ENCODE measurements at places on chromosomes 6 and 20.
A peak's percentile ranks its signal among the peaks of the same experiment; 100 is the strongest.

GRCh38 chr6:144075187-144075586 is 20.2 kb downstream of the SF3B5 start:
- no peak for DNase-seq

DNA sequence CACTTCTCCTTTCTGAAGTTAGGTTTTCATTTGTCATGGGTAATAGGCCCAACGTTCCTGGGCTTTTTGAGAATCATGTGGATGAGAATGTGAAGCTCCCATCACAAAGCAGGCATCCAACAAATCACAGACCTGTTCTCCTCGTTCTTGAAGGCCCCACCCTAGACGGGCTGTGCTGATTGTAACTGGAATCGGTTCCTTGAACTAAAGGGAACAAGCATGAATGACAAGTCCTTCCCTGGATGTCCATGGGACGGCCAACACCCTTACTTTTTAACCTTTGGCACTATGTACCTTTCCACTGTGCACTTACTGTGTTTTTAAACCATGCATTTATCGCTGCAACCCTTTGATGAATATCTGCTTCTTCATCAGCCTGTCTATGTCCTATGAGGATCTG is 438.2 kb downstream of the CD83 start:
- DNase-seq: no peak

DNA sequence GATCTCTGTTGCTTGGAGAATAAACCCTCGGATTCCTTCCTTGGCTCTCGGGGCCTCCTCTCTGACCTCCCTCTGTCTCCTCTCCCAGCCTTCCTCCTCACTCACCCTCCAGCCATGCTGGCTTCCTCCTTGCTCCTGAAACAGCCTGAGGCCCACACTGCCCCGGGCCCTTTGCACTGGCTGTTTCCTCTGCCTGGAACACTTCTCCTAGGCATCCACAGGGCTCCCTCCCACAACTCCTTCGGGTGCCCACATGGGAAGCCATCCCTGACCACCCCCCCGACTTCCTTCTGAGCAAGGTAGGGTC is 87.7 kb downstream of the CEBPB start:
- DNase-seq: peak; percentile 28

DNA sequence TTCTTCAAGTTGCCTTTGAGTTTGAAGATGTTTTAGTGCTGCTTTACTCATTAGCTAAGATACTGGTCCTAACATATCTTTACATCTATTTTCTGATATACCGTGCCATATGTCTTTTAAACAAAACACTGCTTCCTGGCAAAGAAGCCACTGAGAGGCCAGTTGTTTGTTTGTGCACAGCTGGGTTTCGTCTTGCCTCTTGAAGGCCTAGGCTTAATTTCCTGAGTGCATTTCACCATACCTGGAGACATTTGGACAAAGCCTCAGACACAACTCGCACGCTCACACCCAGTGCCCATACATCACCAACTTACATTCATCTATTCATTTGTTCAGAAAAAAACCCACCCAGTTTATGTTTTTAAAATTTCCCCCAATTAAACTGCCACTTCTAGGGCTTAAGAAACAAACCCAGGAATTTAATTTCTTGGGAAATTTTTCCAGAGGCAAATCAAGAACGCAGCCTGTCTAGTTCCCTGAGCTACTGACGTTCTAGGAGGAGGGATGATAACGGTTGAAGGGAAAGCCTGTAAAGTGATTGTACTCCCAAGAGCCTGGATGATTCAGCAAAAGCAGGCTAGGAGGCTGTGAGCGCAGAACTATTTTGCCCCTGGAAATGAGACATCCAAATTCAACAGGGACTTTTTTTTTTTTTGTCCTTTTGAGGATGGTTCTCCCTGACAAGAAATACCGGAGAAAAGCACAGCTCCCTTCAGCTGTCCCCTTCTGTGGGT is 77.7 kb downstream of the OLIG3 start:
- no peak for DNase-seq

- DNase-seq: no peak
Measured at GRCh38 chr20:2152317-2152716, 50.7 kb downstream of the STK35 start.

GRCh38 chr6:135449246-135449645 is 48.3 kb downstream of the AHI1 start:
- DNase-seq: no peak

DNA sequence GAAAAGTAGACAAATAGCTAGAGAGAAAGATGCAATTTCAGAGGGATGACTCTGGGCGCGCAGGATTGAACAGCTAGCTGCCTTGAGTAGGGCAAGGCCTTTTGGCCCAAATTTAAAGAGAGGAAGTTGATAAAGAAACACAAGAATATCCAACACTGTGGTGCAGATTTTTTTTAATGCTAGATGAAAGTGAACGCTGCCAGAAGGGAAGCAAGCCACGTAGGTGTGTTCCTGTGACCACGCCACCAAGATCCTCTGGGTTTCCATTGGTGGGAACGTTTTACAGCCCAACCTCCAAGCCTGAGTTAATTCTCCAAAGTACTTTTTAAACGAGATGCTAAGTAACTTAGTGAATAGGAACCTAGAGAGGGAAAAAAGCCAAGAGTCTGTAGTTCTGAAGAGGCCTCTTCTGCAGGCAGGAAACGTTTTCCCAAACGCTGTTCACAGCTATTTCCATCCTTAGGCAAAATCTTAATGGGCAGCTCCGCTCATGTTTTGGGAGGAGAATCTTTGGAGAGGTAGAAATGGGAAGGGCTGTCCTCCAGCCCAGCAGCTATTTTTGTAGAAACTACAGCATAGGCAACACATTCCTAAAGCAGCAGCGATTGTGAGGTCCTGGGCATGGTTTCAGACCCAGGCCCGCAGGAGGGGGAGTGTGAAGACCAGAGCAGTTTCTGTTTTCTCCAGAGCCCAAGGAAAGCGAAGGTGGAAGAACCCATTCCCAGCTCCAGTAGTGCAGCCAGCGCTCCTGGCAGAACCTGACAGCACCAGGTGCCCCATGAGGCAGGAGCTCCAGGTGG is 8.2 kb downstream of the LY86 start:
- no peak for DNase-seq

- DNase-seq: peak; percentile 87
Measured at GRCh38 chr6:106163966-106164877, 78.1 kb downstream of the PRDM1 start.

DNA sequence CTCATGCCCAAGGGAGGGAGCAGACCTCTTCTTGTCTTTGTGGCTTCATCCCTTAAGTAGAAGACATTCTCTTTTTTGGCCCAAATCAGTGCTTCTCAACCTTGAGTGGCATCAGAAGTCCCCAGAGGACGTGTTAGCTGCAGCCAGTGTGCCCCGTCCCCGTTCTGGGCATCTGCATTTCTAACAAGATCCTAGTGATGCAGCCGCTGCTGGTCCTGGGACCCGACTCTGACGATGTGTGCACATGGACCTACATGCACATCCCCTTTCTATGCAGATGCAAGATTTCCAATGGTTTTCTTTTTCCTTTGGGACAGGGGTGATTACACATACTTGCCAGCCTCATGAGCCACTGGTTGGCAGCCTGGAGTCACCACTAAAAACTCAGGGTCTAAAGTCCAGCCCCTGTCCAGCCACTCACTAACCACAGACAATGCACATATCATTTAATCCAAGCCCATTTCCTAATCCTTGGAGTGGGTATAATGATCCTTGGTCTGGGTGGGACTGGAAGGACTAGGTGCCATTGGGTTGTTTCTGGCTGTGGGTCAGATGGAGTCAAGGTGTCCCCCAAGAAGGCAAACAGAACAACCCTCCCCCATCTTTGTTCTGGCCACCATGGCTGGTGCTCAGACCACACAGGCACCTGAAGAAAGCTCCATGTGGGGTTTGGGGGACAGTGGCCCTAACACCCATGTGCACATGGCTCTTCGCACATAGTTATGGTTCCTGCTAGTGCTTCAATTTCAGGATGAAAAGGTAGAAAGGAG is 6.4 kb downstream of the ACSS1 start:
- no peak for DNase-seq
